MCF 10A (cell line): ENCODE measurements at places on chromosomes 3 and 15. TPM values are rescaled to one million over a fixed set of nuclear protein-coding genes. Genes with fewer than 3 reads are reported as not detected.

The DNAJA4 gene
- not detected in 2 replicates for total RNA-seq

The CISH gene
- 0.26 and 0.59 TPM in 2 replicates for total RNA-seq

The TNFSF10 gene
- total RNA-seq = 0.25 and 0.54 TPM in 2 replicates

DNA sequence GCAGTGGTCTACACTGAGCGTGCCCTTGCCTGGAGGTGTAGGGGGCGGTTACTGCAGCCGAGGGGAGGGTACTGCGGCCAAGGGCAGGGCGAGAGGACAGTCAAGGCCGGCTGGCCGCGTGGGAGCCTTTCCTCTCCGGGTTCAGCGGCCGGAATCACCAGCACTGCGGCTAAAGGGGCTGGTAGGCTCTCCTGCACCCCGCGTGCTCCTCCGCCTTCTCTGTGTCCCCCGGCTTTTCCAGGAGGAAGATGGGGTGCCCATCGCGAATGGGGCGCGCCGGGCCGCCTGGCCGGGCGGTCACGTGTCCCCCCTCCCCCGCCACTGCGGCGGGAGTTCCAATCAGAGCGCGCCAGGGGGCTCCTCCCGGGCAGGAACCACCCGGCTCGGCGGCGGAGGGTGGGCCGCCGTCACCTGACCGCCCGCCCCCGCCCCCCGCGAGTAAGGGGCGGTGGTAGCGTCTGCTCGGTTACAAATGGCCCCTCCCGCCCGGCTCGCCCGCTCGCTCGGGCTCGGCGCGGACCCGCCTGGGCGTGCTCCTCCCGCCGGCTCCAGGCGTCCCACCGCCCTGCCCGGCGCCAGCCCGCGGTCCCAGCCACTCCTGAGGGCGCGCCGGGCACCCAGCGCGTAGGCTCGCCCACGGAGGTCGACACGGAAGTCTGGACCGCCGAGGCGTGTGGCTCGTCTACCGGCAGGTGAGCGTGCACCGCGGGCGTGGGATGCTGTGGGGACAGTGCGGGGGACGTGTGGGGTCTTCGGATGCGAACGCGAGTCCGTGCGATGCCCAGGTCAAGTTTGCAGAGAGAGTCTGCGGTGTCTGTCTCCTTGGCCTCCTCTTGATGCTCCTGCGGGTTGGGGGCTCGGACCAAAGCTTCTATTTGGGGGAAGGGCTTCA, 242.6 kb upstream of the TOPAZ1 start:
- no peaks in the 10 kb centered on the region for H3K36me3 ChIP-seq
- H3K4me1 ChIP-seq = peaks cover 29% of the 10 kb centered on the region
- peak; percentile 69 for DNase-seq
- no peak overlapping the region for H3K27ac ChIP-seq

DNA sequence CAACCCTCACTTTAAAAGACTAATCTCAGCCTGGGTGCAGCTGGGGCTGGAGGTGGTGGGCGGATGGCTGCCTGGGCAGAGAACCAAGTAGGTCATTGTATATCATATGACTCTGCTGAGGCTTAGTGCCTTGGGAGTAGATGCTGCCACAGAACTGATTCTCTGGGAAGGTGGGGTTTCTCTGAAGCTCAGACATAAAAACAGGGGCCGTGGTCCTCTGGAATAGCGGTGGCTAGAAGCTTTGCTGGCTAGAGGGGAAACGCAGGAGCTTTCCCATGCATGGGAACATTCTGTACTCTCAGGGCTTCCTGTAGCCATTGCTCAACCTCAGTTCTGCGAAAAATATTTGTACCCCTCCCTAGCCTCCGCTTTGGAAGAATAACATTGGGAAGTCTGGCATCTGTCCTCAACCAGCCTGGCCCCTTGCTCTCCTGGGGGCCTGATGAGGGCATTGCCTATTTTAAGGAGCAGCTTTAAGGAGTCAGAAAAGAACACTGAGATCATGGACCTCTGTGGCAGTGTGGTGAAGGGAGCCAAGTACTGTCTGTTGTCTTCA, 14.7 kb downstream of the TIMP4 start:
- DNase-seq = peak; percentile 90
- H3K4me3 ChIP-seq = peak overlapping the region; percentile 38
- peaks cover 28% of the 10 kb centered on the region for H3K4me1 ChIP-seq
- peak overlapping the region; percentile 94 for H3K27ac ChIP-seq
- H3K36me3 ChIP-seq = peaks cover 4% of the 10 kb centered on the region
- no peaks in the 10 kb centered on the region for H3K27me3 ChIP-seq

DNA sequence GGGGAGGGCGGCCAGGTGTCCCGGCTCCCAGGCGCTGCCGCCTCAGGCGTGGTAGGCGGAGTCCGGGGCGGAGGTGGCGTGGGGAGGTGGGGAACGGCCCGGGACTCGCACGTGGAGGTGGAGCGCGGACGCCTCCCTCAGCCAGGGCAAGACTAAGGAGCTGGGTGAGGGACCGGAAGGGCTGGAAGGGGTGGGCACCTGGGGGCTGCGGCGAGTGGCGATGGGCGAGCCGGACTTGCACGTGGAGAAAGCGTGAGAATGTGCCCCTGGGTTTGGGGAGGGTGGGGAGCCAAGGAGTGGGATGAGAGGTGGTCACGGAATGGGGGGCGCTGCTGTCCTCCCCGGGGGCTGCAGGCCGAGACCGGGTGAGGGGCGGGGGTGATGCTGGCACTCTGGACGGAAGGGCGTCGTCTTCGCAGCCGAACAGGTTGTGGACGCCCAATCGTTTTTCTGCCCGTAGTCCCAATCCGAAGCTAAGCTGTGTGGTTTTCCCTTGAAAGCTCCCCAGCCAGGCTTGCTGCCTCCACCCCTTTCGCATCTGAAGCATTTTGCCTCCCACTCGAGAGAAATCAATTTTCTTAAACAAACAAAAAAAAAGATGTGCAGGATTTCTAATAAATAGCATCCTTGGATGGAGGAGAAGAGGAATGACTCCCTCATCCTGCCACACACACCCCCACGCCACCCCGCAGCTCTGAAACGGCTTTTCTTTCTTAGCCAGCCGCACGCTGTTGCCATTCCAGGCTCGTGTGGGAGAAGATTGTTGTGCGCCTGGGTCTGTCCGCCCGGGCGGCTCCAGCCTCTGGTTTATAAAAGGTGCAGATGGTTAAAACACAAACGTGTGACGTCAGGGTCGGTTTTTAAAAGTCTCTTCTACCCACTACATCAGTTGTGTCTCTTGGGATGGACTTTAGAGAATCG, 62.5 kb upstream of the ANKRD28 start:
- no peaks in the 10 kb centered on the region for H3K36me3 ChIP-seq
- H3K27ac ChIP-seq = peak overlapping the region; percentile 93
- no peaks in the 10 kb centered on the region for H3K27me3 ChIP-seq

DNA sequence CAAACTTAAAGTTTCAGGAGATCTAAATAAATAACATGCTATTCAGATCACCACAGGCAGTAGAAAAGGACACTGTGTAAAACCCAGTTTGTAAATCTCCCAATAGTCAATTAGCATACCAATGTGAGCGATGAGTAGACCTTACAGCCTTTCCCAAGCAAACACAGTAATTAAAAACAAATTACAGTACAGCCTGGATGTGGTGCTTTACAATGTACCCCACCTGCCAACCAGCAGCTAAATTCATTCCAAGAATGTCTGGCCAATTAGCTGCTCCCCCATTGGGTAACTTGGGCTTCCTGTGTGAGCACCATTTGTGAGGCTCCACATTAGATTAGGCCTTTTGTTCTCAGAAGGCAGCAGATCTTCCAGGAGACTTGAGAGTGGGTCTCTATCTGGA, 635.0 kb downstream of the TBL1XR1 start:
- no peaks in the 10 kb centered on the region for H3K27me3 ChIP-seq
- no peaks in the 10 kb centered on the region for H3K36me3 ChIP-seq
- no peak overlapping the region for H3K4me3 ChIP-seq
- no peak for DNase-seq
- H3K27ac ChIP-seq = no peak overlapping the region

DNA sequence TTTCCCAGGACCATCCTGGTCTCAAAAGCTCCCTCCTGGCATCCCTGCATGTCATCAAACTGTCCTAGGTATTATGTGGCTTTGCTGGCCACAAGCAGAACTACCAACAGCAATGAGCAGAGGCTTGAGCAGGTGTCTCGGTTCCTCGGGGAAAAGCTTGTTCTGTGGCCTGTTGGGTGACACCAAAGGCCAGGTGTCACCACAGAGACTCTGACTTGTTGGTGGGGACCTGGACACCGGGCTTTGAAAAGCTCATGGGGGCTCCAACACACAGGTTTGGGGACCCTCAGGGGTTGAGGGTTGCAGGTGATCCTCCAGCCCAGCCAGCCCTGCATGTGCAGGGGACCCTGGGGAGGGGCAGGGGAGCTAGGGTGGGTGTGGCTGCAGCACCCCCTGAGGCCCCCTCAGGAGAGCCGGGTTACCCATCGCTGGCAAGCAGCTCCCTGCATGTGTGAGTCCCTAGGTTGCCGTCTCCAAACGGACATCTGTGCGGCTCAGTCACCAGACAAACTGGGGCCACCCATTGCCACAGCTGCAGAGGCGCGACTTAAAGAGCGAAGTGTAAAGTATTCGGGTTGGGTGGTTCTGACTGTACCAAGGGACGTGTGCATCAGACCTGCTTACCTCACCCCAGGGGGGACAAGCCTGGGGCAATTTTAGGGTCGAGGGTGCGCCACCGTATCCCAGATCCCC, 140.1 kb downstream of the CHSY1 start:
- H3K27me3 ChIP-seq = no peaks in the 10 kb centered on the region
- H3K27ac ChIP-seq = no peak overlapping the region
- H3K4me1 ChIP-seq = no peaks in the 10 kb centered on the region
- no peak overlapping the region for H3K4me3 ChIP-seq
- no peak for DNase-seq

DNA sequence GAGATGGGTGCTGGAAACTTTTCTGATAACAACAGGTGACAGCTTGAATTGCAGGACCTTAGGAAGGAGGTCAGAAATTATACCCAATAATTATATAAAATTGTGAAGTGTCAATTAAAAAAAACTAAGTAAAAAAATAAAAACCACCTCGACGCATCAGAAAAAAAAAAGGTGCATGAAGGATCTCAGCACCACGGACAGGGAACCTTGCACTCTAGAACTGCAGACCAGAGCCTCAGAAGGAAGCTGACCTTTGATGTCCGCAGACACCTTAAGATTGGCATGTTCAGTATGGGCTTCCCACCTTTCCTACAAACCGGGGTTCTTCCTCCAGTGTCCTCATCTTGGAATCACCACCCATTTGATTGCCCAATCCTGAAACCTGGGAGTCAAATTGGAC, 60.9 kb downstream of the SCN10A start:
- no peaks in the 10 kb centered on the region for H3K36me3 ChIP-seq
- H3K27ac ChIP-seq = no peak overlapping the region
- peak; percentile 10 for DNase-seq
- no peak overlapping the region for H3K4me3 ChIP-seq
- H3K27me3 ChIP-seq = peaks cover 11% of the 10 kb centered on the region

- peaks cover 20% of the 10 kb centered on the region for H3K36me3 ChIP-seq
- H3K27me3 ChIP-seq = no peaks in the 10 kb centered on the region
- peaks cover 27% of the 10 kb centered on the region for H3K4me1 ChIP-seq
Observed at GRCh38 chr3:45545476-45545875, 49.1 kb upstream of the LIMD1 start.

GRCh38 chr15:44788748-44789147, 52.4 kb downstream of the TRIM69 start:
- H3K4me1 ChIP-seq = peaks cover 4% of the 10 kb centered on the region
- no peak overlapping the region for H3K4me3 ChIP-seq
- peaks cover 14% of the 10 kb centered on the region for H3K27me3 ChIP-seq
- H3K27ac ChIP-seq = no peak overlapping the region
- no peak for DNase-seq

DNA sequence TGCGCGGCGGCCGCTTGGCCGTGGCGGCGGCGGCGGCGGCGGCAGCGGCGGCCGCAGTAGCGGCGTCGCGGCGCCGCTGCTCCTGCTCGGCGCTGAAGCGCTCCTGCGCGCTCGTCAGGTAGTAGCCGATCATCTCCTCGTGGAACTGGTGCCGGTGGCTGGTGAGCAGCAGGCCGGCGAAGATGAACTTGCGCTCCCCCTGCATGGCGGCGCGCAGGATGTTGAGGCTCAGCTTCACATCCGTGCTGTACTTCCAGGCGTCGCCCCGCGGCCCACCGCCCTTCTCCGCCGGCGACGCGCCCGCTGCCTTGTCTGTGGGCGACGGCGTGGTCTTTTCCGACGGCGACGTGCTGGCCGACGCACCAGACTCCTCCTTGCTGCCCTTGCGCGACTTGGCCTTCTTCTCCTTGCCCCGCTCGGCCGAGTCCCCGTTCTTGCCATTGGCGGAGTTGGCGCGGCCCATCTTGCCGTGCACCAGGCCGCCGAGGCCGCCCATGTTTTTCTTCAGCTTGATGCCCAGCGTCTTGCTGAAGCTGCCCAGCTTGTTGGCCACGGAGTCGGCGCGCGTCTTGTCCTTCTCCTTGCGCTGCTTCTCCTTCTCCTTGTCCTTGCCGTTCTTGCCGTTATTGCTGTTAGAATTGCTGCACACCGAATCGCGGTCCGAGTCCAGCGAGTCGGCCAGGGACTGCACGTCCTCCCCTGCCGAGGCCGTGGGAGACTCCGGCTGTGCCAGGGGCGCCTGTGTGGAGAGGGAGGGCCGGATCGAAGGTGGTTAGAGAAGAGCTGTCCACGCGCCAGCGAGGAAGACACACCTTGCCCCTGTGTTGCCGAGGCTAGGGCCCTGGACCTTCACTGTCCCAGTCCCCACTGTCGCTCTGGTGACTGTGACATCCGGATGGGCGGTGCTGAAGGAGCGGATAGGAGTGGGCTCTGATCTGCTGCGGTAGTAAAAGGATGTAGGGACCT, 157.6 kb downstream of the KLF13 start:
- H3K27me3 ChIP-seq = no peaks in the 10 kb centered on the region
- H3K36me3 ChIP-seq = no peaks in the 10 kb centered on the region
- H3K27ac ChIP-seq = no peak overlapping the region
- no peak overlapping the region for H3K4me3 ChIP-seq
- DNase-seq = no peak

GRCh38 chr3:56754741-56755417, 46.9 kb downstream of the ARHGEF3 start:
- H3K36me3 ChIP-seq = no peaks in the 10 kb centered on the region
- H3K4me3 ChIP-seq = no peak overlapping the region
- no peak for DNase-seq
- no peaks in the 10 kb centered on the region for H3K27me3 ChIP-seq
- peaks cover 27% of the 10 kb centered on the region for H3K4me1 ChIP-seq
- H3K27ac ChIP-seq = no peak overlapping the region

- H3K4me1 ChIP-seq = peaks cover 9% of the 10 kb centered on the region
- H3K4me3 ChIP-seq = no peak overlapping the region
- no peaks in the 10 kb centered on the region for H3K27me3 ChIP-seq
Observed at GRCh38 chr15:58381697-58382096, 50.1 kb upstream of the LIPC start.
